NCI-H446 (cell line): ENCODE measurements at places on chromosomes 1 and 21.

GRCh38 chr1:78007677-78008341, 3.1 kb downstream of the DNAJB4 start:
- no peak for DNase-seq

DNA sequence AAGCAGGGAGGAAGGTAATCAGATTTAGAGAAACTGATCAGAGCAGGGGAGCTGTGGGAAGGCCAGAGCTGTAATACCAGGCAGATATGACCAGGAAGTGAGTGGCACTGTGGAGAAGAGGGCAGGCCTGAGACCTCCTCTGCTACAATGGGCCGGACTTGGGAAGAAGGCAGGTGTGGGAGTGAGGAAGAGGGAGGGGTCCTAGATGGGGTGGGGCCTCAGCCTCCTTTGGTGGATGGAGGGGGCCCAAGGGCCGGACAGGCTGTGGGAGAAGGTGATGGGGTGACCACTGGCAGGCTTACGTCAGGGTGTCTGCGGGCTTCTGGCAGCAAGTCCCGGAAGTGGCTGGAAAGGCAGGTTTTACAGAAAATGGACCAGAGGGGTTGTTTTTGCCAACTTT, 5.0 kb upstream of the HPCA start:
- DNase-seq = no peak

- DNase-seq = no peak
These were observed 39.5 kb downstream of the TGFB2 start for GRCh38 chr1:218384581-218384993.

GRCh38 chr1:200903793-200904192, 9.1 kb downstream of the INAVA start:
- DNase-seq = no peak

DNA sequence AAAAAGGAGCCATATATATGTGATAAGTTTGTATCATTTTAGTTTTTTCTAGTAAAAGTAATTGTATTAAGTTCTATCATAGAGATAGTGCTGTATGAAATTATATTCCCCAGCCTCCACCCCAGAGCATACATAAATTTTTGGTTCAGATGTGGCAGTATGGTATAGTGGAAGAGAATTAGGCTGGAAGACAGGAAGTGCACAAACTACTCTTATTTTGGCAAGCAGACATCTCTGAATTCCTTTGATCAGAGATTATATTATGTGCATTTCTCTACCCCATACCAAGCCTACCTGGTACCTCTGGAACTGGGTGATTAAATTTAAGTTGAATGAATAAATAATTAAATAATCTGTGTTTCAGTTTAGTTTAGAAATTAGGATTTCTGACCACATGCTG, 55.9 kb downstream of the FNBP1L start:
- DNase-seq = no peak

DNA sequence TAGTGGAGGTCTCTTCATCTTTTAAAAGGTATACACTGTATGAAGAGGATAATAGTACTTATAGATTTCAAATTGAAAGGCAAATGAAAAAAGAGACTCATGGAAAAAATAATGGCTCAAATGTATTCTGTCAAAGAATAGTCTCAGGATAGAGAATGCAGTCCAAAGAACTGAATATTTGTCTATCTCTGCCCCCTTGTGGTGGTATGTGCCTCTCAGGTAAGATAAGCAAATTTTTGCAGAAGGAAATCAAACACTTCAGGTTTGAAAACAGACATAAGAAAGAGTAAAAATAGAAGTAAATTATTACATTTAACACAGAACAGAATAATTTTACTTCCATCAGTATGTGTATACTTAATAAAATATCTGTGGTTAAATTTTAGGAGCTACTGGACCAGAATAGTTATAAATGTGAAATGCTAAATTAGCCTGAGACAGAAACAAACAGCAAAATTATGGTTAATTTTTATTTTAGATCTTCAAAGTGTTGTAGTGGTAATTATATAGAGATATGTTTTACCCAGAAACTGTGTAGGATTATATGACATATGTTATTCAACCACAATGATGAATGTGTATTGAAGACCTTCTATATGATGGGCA, 164.4 kb upstream of the PALMD start:
- DNase-seq = peak; percentile 85

- DNase-seq = no peak
These were observed 491.3 kb upstream of the VAMP3 start for GRCh38 chr1:7279769-7280168.

DNA sequence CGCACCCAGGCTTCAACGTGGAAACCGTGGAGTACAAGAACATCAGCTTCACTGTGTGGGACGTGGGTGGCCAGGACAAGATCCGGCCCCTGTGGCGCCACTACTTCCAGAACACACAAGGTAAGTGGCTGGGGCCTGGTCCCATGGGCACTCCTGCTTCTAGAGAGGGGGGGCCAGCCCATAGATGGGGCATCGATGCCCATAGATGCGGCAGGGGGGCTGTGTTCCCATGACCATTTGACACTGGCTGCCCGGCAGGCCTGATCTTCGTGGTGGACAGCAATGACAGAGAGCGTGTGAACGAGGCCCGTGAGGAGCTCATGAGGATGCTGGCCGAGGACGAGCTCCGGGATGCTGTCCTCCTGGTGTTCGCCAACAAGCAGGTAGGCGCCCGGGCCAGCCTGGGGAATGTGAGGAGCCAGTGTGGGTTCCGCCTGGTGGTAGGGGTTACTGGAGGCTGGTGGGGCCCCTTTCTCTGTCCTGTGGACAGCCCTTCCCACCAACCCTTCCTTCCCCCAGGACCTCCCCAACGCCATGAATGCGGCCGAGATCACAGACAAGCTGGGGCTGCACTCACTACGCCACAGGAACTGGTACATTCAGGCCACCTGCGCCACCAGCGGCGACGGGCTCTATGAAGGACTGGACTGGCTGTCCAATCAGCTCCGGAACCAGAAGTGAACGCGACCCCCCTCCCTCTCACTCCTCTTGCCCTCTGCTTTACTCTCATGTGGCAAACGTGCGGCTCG, 5.6 kb downstream of the C1orf35 start:
- no peak for DNase-seq

DNA sequence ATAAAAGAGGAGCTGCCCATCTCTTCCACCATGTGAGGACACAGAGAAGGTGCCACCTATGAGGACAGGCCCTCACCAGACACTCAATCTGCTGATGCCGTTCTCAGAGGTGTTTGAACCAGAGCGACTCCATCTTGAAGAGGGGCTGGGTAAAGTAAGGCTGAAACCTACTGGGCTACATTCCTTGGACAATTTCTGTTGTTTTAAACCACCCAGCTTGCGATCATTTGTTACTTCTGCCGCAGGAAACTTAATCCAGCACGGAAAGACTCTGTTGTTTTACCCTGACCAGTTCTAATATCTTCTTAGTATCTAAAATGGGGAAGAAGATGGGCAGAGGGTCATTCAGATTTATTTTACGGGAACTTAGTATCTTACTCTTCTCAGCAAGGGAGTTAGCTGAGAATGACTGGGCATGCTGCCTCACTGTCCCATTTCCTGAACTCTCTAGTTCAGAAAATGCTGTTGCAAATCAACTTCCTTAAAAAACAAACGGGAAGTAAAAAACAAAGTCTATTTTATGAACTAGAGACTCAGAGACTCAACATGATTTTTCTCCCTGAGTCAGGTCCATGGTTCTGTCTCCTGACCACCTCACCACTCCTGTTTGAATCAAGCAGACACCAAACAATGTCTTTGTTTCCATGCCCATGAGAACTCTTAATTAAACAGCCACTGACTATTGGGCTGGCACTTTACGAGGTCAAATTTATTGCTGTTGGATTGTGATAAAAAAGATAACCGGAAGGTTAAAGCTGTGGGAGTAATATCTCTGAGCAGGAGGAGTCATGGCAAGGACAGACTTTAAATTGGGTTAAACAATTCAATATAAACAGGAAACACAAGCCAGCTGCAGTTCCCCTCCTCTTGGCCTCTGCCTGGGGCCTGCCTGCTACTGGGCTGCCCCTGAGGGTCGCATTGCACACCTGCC, 23.8 kb upstream of the IFNAR1 start:
- no peak for DNase-seq

DNA sequence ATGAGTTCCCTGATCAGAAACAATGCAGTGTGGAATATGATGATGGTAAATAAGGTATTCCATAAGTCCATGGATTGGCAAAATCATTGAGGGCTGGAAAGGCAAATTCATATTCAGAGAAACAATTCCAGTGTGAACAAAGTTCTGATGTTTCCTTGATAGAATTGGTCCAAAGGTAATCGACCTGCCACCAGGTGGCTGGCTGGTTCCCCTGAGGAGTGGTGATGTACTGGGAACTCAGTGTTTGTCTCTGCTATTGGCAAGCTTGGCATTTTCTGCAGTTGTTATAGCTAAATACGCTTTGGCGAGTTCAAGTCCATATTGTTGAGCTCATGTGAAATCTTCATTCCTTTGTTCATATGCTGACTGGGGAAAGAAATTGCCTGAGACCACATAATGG, 165.5 kb upstream of the PTGFR start:
- DNase-seq = no peak

DNA sequence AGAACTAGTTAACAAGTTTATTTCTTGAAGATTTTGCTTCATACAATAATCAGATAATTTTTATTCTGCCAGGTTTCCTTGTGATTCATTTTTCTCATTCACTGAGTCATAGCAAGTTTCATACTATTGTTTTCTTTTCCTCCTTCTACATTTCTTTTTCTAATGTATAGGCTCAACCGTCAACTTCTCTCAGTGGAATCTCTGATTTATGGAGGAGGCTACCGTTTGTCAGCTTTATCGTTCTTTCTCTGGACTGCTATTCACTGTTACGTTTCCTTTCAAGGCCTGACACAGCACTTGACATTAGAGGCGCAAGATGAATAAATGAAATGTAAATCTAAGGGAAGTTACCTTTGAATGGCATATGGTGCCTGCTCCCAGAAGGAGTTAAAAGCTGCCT, 284.3 kb upstream of the NR5A2 start:
- DNase-seq = no peak

DNA sequence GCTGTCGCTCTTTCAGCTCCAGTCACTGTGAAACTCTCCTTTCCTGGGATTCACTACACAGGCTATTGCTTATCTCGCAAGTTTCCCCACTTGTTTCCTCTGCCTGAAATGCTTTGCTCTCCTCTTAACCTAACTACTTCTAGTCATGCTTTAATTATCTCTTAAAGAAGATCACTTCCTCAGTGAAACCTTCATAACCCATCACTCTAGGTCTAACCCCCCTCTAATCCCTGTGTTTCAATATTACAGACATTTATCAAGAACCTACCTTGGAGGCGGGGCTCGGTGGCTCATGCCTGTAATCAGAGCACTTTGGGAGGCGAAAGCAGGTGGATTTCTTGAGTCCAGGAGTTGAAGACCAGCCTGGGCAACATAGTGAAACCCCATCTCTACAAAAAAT, 16.7 kb upstream of the ZNF644 start:
- DNase-seq = no peak

DNA sequence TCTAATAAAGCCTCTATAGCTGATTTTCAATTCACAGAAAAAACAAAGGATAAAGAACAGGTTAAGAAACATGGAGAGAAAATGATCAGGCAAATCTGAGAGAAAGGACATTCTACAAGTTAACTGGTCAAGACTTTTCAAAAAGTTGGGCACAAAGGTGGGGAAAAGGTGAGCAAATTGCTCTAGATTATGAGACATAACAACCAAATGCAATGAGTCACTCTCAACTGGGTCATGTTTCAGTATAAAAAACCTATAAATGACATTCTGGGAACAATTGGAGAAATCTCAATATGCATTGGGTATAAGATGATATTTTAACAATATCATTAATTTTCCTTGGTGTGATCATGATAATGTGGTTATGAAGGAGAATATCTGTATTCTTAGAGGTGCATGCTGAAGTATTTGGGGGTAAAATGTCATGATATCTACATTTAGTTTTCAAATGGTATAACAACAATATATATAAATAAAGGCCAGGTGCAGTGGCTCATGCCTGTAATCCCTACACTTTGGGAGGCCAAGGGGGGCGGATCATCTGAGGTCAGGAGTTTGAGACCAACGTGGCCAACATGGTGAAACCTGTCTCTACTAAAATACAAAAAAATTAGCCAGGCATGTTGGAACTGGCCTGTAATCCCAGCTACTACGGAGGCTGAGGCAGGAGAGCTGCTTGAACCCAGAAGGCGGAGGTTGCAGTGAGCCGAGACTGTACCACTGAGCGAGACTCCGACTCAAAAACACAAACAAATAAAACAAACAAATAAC, 27.0 kb downstream of the ANKRD13C start:
- no peak for DNase-seq

DNA sequence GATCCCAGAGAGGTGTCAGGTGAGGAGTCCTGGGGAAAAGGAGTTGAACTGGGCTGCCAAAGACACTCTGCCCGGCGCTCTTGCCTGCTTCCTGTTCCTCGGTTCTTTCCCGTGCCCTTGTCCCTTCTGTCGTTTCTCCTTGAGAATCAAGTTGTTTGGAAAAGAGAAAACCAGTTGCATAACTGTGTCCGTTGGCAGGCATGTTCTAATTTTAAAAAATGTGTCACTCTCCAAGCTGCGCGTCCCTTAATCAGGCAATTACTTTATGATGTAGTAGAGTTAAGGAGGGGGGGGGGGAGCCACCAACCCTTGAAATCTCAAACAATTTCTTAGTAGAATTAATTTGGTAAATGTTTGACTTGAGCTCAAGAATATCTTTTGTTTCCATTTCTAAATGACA, 105.9 kb upstream of the IGSF21 start:
- DNase-seq = no peak

DNA sequence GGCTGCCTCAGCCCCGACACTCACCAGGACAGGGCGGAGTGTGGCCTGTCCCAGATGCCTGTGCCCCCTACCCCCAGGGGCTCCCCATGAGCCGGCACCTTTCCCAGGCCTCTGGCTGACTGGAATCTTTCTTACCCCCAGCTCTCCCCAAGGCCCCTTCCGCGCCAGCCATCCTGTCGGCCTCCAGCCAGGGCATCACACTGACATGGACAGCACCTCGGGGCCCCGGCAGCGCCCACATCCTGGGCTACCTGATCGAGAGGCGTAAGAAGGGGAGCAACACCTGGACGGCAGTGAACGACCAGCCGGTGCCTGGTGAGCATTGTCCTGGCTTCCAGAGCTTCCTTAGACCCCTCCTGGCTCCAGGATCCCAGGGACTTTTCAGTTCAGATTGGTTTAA, 26.5 kb downstream of the IGFN1 start:
- DNase-seq = no peak

DNA sequence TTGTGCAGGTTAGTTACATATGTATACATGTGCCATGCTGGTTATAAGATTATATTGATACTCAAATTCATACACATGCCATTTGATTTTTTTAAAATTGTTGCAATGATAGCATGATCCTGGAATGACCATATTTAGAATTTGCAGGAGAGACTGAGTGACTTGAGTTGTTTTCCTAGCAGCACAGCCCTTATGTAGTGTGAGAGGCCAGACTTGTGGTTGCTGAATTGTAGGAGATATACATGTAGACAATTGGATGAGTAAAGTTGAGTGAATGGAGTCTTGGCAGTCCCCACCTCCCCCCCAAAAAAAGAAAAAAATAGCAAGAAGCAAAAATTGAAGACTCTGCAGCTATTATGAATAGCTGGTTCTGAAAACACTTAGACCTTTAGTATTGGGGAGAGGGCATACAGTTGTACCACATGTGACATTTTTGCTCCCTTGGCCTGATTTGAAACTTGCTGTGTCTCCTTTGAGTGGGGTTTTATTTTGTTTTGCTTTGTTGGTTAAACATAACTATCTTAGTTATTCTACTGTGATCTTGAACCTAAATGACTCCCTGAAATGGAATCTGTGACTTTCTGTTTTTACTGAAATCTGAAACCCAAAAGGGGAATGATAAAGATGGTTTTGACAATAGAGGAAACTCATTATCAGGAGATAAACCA, 280.3 kb downstream of the HMCN1 start:
- DNase-seq = no peak

GRCh38 chr21:41610042-41610839, 102.3 kb upstream of the TMPRSS2 start:
- DNase-seq = peak; percentile 21
